ENCODE measurements at places on chromosomes 11 and 22.
A peak's percentile ranks its signal among the peaks of the same experiment; 100 is the strongest.

GRCh38 chr11:37657645-37658044 is 1059.6 kb upstream of the RAG2 start:
- DNase-seq = no peak

DNA sequence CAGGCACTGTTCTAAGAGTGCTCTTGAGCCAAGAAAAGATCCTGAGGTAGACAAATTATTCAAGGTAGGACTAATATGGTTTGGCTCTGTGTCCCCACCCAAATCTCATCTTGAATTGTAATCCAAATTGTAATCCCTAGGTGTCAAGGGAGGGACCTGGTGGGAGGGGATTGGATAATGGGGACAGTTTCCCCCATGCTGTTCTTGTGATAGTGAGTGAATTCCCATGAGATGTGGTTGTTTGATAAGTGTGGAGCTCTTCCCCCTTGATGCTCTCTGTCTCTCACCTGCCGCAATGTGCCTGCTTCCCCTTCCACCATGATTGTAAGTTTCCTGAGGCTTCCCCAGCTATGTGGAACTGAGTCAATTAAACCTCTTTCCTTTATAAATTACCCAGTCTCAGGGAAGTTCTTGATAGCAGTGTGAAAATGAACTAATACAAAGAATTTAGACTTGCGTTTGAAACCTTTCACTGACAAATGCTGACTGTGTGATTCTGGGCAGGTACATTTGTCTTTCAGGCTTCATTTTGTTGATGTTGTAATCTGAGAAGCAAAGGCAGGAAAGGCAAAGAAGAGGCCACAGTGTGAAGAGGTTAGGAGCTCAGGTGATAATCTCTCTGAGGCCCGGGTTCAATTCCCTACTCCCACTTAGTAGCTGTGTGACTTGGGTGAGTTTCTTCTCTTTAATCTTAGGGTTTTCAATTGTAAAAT is 115.8 kb upstream of the PAX6 start:
- no peak for DNase-seq

DNA sequence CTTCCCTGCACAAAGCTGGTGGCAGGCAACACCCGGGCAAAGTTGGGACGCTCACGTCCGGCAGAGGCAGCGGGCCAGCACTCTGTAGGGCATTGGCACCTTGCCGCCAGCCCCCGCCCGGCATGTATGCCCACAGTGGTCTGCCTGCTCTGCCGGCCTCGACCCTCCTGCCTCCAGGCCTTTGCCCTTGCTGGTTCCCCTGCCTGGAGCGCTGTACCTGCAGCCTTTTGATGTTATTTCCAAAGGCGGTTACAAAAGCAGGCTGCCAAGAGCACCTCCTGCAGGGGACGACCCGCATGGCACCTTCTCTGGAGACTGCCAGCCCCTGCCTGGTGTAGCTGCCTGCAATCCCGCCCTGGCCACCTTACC is 56.5 kb upstream of the SHISAL1 start:
- no peak for DNase-seq

- peak; percentile 26 for DNase-seq
These were observed 430 bp downstream of the DDX6 start for GRCh38 chr11:118790357-118791110.

- DNase-seq = no peak
These were observed 6.6 kb downstream of the KLHL22 start for GRCh38 chr22:20488946-20489345.

DNA sequence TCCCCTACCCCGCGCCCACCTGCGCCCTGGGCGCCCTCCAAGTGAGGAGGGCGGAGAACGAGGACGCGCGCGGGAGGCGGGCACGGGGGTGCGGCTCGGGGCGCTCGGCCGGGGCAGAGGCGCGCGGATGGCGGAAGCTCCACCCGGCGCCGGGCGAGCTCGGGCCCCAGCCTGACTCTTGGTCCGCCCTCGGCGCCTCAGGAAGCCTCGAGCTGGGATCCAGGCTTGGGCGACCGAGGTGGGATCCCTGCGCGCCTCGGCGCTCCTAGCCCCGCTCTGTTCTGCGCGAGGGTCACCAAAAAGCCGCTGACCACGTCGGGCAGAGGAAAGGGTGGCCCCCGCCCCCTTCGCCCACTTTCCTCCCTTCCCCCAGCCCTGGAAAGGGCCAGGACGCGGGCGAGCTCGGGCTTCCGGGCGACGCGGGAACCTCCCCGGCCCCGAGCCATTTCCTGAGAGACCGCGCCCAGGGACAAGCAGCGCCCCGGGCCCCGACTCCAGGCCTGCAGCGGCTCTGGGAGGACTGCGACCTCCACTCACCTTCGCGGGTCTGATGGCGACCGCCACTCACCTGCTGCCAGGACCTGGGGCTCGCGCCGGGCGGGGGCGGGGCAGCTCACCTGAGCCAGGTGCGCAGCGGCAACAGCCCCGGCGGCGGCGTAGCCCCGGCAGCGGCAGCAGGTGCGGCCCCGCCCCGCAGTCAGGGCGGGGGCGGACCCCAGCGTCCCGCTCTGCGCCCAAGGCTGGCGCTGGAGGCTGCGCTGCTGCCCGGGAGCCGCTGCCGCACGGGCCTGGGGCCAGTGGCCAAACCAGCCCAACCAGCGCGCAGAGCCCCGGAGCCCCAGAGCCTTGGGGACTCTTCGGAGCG is 2.2 kb upstream of the SIGIRR start:
- no peak for DNase-seq

DNA sequence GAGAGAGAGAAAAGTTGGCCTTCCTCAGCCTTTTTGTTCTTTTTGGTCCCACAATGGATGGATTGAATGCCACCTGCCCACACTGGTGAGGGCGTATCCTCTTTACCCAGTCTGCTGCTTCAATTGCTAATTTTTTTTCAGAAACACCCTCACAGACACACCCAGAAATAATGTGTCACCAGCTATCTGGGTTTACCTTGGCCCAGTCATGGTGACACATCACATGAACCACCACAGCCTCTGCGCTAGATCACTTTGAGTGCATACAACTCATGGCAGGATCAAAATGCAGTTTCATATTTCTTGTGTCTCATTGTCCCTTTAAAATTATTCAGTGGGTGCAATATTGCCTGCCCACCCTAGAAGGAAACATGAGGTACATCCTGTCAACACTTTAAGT is 63.3 kb downstream of the ADAMTS15 start:
- DNase-seq = no peak

GRCh38 chr11:76796511-76797198 is 13.5 kb downstream of the TSKU start:
- no peak for DNase-seq

DNA sequence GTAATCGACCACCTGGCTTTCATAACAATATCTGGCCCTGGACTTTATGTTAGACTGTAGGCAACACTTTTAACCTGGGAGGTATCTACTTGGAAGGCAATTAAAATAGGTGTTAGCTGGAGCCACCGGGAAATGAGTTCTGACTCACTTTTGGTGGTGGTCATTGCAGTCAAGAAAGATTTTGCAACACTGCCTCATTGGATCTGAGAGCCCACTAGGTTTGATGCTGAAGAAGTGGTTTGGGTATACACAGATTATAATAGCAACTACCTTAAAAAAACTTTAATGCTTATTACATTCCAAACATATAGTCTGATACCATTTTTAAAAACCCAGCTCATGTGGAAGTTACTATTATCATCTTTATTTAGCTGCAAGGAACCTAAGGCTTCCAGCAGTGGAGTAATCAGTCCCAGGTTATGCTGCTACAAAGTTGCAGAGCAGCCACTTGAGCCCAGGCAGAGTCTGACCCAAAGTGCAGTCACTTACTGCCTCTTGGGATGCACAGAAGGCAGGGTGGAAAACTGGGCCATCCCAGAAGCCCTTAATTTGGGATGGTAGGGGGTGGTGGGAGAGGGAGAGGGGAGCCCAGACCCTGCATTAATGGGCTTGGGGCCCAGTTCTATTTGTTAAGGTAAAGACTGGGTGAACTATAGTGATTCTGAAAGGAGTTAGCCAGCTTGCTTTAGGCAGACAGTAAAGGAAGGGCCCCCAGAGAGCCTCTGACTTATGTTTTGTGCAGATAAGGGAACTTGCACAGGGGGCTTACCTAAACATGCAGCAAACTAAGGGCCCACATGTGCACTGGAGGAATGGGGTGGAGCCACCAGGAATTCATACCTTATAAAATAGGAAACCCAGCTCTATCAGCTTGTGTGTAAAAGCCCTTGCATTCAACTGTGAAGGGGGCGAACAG is 149.4 kb downstream of the SNX19 start:
- DNase-seq = no peak

GRCh38 chr11:1742371-1742770 is 8.0 kb downstream of the IFITM10 start:
- DNase-seq = no peak

GRCh38 chr11:98965775-98966174 is 55.0 kb upstream of the CNTN5 start:
- no peak for DNase-seq

DNA sequence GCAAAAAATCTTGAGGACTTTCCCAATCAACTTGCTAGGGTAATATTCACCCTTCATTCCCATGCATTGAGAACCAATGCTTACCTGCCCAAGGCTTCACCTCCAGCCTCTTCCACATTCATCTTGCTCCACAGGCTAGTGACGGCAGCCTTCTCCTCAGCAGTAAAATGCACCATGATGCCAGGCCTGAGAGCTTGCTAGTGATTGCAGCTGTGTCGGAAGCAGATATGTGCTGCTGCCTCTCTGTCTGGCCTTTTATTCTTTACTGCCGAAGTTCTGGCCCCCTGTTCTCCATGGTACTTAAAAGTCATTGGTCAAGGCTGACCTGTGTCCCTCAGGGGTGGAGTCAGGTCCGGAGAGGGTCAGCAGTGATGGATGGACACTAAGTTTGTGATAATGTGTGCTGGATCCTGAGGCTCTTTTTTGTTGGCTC is at the start of gene HBE1:
HBE1 (minus strand) TSS at position 231 of the 433 bp plus-strand sequence; CDS start at position 176, 55 bp downstream.
- DNase-seq = no peak

All from GM12878 (cell line).